Kidney capillary endothelial cell (primary cell): ENCODE measurements at places on chromosomes 3 and 15.

DNA sequence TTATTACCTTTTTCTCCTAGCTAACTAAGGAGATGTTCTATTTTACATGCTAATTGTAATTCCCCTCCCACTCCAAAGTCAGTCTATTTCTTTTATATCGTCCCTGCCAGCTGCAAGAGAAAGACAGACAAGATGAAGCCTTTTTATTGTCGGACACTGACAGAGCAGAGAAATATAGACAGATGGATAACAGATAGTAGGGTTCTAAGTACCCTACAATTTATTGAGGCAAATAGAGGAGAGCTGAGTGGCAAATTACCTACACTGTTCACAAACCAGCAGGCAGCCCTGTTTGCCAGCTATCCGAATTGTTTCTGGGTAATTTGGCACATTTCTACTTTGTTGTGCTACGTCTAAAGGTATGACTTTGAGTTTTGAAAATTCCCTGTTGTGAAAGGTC, 392.3 kb upstream of the ZNF717 start:
- DNase-seq = no peak

DNA sequence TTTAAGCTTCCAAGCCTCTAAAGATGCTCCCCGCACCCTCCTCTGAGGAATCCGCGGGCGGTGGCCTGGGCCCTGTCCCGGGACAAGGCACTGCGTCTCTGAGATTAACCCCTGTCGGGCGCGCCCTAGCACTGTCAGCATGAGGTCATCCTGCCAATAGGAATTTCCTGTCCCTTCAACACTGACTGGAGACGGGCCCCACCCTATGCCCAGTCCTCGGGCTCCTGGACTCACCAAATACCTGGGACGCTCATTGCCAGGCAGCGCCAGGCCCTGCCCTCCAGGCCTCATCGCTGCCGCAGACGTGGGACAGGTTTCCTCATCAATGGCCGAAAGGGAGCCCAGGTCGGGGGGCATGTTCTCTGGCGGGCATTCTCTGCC, 67.6 kb upstream of the SH3GL3 start:
- DNase-seq = no peak

GRCh38 chr3:191176038-191176785, 22.8 kb upstream of the OSTN start:
- no peak for DNase-seq

DNA sequence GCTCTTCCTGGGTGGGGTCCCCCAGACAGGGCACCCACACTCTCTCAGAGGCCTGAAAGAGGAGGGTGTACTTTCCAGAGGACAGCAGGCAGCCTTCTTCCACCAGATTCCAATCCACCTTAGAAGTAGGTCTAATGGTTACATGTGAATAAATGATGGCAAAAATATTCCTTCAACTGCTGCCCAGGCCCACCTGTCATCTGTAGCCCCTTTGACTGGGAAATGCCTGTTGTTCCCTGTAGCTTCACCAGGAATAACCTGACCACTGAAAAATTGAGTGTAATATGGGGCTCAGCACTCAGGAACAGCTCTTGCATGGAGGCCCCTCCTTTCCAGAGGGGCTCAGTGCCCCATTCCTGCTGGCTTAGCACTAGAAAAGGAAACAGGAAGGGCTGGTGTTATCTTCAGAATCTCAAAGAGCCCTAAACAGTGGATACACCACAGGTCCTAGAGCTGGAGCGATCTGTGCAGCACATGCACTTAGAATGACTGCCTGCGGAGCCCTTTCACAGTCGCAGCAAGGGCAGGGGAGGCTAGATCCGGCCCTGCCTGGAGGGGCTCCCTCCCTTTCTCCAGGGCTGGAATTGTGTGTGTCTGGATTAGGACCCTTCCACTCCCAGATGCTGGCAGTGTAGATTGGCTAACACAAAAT, 32.1 kb downstream of the SLC22A14 start:
- DNase-seq = no peak

DNA sequence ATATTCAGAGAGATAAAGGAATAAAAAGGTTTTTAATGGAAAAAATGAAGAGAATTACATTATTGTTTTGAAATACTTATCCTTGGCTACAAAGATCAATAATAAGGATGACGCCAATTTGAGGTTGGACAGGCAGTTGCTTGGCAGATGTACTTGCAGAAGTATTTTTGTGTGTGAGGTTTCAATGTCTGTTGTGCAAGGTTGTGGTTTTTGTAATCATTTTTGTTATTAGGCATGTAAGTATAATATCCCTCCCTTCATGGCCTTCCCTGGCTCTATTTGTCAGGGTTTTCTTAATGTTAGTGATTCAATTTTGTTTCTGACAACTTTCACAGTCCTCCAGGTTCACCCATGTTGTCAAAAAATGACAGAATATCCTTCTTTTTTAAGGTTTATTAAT, 105.9 kb downstream of the OTOL1 start:
- no peak for DNase-seq

DNA sequence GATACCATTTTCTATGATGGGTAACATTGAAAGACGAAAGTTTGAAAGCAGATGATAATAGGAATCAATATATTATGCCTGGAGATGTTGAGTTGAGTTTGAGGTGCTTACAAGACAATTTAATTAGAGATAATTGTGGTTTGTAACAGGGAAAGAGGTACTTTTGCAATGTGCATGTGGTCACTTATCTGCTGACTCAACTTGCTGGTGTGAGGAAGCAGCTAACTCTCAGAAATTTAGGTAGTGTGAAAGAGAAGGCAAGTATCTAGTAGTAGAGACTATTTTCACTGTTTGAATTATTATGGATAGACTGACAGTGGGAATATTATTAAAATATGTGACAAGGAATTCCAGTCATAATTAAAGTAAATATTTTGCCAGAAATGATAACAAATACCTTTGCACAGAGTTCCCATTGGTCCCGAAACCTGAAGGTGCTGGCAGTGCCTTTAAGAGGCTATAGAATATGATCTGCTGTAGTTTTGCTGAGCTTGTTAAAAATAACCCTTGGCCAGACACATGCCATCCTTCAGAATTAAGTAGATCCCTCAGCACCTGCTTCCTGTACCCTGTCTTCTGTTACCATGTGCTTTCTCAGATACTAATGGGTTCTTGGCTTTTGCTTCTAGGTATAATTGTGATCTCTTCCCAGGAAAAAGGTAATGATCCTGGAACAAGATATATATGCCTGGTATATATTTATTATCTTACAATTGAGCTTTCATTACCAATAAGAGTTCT, 315.9 kb downstream of the BCHE start:
- no peak for DNase-seq

- DNase-seq = peak; percentile 24
Measured at GRCh38 chr3:189276444-189277219, 104.9 kb downstream of the TPRG1 start.

DNA sequence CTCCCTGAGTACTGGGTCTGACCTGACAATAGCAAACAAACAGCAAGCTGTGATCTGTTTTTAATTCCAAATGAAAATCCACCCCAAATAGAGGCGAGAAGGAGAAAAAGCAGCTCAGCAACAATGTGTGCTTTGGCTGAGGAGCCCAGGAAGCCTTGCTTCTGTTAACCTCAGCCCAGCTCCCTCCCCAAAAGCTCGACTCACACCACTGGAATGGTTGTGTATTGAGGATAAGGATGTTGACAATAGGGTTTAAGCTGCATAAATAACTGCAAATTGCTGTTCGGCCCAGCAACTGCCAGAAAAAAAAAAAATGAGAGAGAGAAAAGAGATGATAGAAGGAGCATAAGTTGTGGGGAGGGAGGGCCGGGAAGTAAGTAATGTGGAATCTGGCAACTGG, 104.0 kb upstream of the TBC1D5 start:
- no peak for DNase-seq

DNA sequence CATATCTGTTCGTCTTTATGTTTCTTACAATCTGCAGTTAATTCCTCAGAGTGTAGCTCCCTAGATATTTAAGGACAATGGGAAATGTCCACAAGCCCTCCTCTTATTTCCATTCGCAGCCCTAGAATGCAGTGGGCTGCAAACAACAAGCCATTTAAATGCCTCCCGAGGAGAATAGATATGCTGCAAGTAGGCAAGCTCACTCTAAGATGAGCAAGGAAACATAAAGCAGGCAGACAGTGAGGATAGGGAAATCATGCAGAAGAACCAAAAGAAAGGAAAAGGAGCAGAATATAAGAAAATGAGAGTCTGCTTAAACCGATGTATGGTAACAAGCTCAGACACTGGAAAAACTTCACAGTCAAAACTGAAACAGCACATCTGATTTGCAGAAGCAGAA, 561.9 kb downstream of the GBE1 start:
- DNase-seq = no peak

GRCh38 chr3:167750272-167750971, 14.9 kb downstream of the SERPINI1 start:
- DNase-seq = no peak

DNA sequence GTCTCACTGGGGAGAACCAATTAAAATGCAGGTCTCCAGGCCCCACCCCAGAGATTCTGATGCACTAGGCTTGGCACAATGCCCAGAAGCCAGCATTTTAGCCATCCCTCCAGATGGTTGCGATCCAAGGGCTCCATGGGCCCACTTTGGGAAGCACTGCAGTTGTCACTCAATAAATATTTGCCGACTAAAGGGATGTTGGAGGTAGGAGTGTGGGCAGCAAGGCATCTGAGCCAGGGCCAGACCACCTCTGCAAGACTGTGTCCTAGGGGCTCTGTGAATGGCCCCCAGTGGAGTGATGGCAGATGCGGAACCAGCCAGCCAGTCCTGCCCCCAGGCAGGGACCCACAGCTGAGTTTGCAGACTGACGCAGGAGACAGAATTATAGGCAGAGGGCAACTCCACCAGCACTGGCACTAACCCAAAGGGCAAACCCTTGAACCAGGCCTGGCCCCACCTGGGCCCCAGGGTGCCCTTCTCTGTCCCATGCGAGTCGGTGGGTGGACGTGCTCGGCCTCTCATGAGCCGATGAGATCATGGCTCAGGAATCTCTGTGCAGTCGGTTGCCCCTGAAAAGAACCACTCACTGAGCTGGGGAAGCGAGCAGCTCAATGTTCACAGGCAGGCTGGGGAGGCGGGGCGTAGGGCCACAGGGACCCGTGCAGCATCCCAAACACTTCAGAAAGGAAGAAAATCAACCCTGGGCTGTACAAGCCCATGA, 49.7 kb downstream of the SEMA5B start:
- no peak for DNase-seq

DNA sequence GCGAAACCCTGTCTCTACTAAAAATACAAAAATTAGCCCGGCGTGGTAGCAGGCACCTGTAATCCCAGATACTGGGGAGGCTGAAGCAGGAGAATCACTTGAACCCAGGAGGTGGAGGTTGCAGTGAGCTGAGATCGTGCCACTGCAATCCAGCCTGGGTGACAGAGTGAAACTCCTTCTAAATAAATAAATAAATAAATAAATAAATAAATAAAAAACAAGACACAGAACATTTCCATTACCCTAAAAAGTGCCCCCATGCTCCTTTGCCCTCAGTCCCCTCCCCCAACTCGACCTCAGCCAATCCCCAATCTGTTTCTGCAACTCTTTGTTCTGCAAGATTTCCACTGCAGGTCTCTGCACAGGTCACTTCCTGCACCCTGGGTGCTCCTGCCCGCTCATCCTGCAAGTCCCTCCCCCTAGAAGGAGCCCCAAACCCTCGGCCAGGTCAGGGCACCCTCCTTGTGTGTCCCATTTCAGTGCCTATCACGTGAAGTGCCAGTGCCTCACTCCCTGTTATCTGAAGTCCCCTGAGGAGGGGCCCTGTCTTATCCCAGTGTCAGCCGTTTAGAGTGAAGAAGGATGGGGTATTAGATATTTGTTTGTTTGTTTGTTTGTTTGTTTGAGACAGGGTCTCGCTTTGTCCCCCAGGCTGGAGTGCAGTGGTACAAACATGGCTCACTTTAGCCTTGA, 1.1 kb downstream of the FAM240A start:
- DNase-seq = no peak

DNA sequence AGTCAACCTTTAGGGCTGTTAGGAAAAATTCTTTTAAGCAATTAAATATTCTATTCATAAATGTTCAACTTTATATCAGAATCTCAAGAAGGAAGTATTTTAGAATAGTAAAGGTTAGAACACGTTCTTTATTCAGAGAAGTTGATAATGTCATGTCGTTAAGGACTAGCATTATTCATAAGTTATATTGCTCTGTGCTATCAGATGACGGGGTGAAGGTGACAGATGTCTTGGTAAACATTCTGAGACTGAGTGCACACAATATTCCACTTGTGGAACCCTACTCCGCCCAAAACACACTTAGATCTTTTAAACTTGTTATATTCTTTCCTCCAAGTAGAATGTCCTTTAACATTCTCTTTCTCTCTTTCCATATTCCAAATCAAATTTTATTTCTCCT, 7.9 kb downstream of the AP4E1 start:
- no peak for DNase-seq

DNA sequence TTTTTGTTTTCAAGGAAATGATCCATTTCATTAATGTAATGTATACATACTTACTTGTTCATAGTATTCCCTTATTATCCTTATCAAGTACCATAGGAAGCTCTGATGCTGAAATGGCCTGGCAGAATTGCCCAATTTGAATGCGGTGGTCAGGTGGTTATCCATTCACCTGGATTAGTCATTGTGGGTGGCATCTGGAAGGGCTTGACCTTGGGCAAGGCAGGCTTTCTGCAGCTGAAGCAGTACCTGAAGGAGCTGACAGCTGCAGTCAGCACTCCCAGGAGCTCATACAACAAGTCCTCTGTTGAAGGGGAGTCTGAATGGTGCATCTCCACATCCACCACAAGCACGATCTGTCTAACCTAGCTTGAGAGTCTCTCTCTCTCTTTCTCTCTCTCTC, 12.2 kb upstream of the IQCF5 start:
- DNase-seq = no peak

DNA sequence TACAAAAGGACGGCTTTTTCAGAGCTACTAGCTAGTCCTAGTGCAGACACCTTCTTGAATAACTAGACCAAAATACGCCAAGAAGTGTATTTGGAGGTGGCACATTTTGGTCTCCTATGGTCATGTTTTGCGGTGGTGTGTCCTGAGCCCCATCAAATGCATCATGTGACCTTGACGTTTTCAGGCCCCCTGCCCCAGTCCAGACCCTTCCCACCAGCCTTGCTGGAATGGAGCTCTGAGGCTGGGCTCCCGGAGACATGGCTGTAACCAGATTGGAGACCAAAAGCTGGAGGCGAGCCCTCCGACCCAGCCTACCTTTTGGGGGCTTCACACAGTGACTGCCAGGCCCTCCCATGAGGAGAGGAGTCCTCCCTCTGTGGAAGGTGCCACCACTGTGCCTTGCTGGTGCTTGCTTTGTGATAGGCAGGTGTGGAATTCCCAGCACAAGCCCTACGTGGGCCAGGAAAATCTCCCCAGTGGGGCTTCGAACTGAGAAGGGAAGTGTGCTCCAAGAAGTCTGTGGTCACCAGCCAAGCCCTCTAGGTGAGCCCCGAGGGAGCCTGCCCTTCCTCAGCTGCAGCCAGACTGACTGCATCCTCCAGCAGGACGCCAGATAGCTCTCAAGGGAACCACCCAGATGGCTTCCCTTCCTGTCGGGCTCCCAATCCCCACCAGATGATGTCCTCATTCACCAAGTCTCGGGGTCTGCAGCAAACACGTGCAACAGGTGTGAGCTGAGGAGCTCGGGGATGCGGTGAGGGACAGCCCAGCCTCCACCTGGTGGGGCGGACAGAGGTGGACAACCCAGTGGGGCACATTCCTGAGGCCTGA, 126.2 kb downstream of the ASB7 start:
- DNase-seq = no peak
